ENCODE measurements at places on chromosomes 12 and 14. TPM values are rescaled to one million over a fixed set of nuclear protein-coding genes. Genes with fewer than 3 reads are reported as not detected.

GRCh38 chr12:95349291-95349690, 124.7 kb upstream of the METAP2 start:
- no peak for DNase-seq

ZC3H10 gene
- total RNA-seq: 9.6 TPM

PPM1H gene
- 5.0 TPM for total RNA-seq

TPH2 gene
- not detected for total RNA-seq

- DNase-seq: peak; percentile 83
Measured at GRCh38 chr12:127293507-127294310, 973.3 kb upstream of the TMEM132C start.

GRCh38 chr12:51818566-51819300, 29.8 kb downstream of the FIGNL2 start:
- DNase-seq: no peak

DNA sequence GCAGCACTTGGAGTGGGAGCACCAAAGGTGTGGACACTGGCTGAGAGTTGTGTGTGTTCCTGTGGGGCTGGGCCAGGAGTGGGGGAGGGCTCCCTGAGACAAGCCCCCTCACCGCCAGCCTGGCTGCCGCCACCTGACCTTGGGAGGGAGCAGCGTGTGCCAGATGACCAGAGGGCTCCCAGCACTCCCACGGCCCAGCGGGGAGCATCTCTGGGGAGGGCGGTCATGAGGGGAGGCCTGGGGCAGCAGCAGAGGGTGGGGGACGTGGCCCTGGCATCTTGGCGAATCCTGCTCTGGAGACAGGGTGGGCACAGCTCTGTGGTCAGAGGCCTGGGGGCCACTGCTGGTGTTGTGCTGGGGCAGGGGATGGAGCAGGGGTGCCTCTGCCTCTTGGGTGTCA, 10.7 kb downstream of the CEP170B start:
- DNase-seq: no peak
